ENCODE measurements at places on chromosomes 16 and 17.

- no peak for DNase-seq
These were observed 354.8 kb downstream of the SEC14L1 start for GRCh38 chr17:77495575-77495974.

- DNase-seq, result no peak
These were observed 8.0 kb downstream of the ST3GAL2 start for GRCh38 chr16:70430667-70431536.

DNA sequence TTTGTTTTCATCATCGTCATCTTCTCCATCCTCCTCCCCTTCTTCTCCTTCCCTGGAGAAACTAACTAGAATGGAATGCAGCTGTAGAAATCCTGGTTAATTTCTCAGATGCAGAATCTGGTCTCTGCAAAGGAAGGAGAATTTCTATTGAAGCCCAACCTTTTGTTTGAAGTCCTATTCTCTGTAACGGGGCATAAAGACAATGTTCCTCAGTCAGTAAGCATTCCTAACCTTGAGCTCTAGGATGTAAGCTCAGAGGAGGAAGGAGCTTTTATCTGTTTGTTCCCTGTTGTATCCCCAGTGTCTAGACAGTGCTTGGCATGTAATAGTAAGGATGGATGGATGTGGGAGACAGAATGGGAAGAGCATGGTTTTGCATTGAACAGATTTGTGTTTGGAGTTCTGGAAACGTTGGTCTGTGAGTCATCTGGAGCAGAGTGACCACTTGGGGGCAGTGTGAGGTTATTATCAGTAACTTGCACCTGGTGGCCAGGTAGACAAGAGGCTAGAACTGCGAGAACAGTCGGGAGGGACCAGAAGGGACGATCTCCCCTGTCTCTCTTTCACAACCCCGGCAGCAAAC lies 363.7 kb downstream of the SNX29 start:
- peak; percentile 51 for DNase-seq

DNA sequence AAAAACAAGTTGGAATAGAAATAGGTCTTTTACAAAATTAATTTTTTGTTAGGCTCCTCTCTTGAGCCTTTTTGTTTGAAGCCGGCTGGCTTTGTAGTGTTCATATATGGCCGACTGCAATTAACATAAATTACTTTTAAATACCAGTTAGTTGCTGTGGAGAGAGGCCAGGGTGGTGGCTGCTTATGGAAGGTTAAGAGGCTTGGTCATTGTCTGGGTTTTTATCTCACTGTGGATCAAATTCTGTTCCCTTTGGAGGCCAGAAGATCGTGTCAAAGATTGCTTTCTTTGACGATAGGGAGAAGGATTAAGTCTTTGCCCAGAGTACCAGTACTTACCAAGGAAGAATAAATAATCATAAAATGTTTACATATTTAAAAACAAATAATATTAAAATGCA lies 39.9 kb downstream of the MSI2 start:
- DNase-seq, result no peak

GRCh38 chr16:7083096-7083495 lies 249.5 kb upstream of the RBFOX1 start:
- DNase-seq, result no peak

DNA sequence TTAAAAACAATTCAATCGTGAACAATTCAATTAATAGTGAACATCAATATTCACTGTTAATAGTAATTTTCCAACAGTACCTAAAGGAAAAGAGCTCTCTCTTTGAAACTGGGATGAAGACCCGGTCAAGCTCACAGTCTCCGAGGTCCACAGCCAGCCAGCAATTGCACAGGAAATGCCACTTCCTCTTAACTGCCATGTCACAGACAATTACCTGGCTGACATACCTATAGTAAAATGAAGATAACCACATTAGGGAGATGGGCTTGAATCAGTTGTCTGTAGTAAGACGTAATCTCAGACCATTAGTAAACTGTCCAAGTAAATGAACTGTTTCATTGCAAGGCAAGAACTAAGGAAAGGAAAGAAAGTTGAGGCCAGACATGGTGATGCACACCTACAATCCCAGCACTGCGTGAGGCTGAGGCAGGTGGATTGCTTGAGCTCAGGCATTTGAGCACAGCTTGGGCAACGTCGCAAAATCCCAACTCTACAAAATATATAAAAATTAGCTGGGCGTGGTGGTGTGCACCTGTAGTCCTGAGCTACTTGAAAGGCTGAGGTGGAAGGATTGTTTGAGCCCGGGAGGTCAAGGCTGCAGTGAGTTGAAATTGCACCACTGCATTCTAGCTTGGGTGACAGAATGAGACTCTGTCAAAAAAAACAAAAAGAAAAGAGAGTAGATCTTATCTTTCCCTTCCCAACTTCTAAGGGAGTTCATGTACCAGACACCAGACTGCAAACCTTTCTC lies 36.9 kb downstream of the PKD1L3 start:
- DNase-seq, result no peak

DNA sequence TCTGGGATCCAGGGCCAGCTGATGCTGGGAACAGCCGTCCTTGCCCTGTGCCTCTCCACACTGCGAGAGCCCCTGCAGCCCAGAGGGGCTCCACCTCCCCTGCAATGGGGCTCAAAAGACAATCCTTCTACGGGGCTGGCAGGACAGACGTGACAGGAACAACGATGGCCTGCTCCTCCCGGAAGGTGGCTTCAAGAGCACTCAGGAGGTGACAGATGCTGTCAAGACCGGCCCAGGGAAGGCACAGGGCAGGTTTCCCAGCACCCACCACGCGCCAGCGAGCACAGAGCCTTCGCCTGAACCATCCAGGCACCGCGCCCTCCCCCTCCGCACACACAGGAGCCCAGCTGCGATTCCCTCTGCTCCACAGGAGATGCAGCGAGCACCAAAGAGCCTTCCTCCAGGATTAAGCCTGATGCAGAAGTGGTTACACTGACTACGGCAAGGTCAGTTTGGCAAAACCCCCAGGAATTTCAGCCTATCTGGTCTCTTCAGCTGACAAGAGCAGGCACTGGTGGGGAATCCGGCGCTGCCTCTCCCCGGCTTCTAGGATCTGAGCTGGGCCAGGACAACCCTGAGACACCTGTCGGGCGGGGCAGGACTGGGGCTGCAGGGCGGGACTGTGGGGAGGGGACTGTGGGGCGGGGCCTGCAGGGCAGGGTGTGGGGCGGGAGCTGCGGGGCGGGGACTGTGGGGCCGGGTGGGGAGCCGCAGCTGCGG lies 103.4 kb downstream of the ZNF778 start:
- DNase-seq, result peak; percentile 85

GRCh38 chr17:13986855-13987254 lies 82.4 kb upstream of the COX10 start:
- DNase-seq, result no peak

- DNase-seq, result no peak
These were observed 244.8 kb downstream of the CDH8 start for GRCh38 chr16:61791464-61791863.

DNA sequence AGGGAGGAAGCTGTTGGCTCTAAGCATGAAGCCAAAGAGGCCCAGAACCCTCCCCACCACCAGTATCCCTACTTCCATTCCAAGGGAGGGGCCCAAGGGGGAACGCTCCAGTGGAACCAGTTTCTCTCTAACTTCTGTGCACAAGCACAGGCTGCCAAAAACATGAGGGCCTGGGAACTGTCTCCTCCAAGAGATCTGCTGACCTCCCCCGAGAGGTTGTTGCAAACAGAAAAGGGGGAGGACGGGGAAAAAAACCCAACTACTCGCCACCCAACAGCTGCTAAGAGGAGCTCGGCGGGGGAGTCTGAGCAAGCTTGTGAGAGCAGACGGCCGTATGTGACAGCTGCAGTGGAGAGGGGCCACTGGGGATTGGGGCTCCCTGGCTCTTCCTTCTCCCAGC lies 15.7 kb upstream of the SLC35B1 start:
- peak; percentile 47 for DNase-seq

GRCh38 chr17:32515677-32516383 lies 29.0 kb downstream of the CDK5R1 start:
- DNase-seq, result no peak

DNA sequence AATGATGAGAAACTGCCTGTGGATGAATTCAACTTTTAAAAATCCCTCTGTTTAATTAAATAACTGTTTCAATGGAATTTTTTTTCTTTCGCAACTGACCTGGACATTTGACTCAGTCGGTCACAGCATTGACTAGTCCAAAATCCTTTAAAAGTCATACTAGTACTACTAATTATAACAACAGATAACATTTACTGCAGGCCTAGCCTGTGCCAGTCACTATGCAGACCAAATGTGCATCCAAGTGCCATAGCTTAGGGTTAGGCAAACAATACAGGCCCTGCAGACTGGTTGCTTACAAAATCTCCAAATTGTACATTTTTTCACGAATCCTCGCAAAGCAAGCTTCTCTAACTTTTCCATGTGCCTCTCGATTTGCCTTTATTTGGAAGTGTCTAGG lies 56.6 kb downstream of the MYOCD start:
- DNase-seq, result no peak

GRCh38 chr17:78300962-78301820 lies 58.7 kb downstream of the SOCS3 start:
- DNase-seq, result no peak

DNA sequence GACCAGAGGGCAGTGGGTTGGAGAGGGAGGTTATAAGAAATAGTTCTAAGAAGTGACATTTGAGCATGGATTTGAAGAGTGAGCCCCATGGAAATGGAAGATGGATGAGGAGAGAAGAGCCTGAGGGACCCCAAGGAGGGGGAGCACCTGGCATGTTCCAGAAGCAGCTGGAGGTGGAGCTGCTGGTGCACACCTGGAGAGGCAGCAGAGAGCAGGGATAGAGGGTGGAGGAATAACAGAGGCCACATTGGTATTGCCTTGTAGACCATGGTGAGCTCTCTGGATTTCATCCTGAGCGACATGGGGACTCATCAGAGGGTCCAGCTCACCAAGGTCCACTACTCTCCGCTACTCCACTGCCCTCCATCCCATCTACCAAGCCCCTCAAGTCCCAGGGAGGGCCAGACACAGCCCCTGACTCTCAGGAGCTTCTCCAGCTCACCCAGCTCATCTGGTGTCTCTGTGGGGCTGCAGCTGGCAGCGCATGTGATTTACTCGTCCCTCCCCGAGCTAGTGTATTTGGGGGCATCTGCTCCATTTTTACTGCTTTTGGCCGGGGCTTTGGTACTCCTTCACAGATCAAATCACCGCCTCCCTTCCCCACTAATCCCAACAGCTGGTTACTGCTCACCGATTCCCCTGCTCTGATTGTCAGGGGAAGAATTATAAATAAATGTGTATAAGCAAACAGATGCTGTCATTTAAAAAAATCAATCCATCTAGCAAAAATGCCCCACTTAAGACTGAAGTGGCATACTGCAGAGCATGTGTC lies 22.1 kb upstream of the KDM8 start:
- no peak for DNase-seq

DNA sequence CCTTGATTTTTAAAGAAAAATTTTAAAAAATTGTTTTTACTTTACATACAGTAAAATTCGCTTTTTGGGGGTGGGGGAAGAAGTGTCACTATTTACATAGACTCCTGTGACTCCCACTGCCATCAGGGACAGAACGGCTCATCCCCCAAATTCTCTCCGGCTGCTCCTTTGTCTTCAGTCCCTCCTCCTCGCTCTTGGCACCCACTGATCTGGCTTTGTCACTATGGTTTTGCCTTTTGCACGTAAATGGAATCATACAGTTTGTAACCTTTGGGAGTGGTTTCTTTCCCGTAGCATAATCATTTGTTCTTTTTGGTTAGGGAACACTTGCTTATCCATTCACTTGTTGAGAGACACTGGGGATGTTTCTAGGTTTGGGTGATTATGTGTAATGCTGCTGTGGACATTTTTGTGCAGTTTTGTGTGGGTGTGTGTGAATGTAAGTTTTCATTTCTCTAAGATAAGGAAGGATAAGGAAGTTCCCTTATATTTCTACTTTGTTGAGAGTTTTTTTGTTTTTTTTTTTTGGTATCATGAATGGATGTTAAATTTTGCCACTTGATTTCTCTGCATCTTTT lies 27.4 kb downstream of the RAB11FIP4 start:
- no peak for DNase-seq

GRCh38 chr16:15739464-15739863 lies 89.4 kb downstream of the NDE1 start:
- no peak for DNase-seq

- DNase-seq, result no peak
These were observed 124.7 kb upstream of the GNAO1 start for GRCh38 chr16:56066617-56067016.
